ENCODE measurements at places on chromosomes 6 and 20. TPM values are rescaled to one million over a fixed set of nuclear protein-coding genes. Genes with fewer than 3 reads are reported as not detected.

The LAMP5 gene
- total RNA-seq, result 0.34 TPM

The PTCHD4 gene
- 6.1 TPM for total RNA-seq

The RAET1G gene
- not detected for total RNA-seq

The HDGFL1 gene
- not detected for total RNA-seq

The TRIM15 gene
- total RNA-seq, result not detected

The CALHM4 gene
- total RNA-seq, result not detected

The SLC22A16 gene
- not detected for total RNA-seq

The ARG1 gene
- total RNA-seq, result not detected

The PRND gene
- 0.74 TPM for total RNA-seq

The C6orf15 gene
- total RNA-seq, result not detected

The CCN6 gene
- total RNA-seq, result not detected

The DPPA5 gene
- total RNA-seq, result not detected

The GPLD1 gene
- total RNA-seq, result 0.17 TPM

The GLO1 gene
- 145 TPM for total RNA-seq

The HNF4A gene
- total RNA-seq, result not detected

The CST1 gene
- total RNA-seq, result not detected

The CYP39A1 gene
- total RNA-seq, result 3.4 TPM

The BPIFB2 gene
- total RNA-seq, result not detected

The TMC2 gene
- not detected for total RNA-seq

The ETV7 gene
- 0.09 TPM for total RNA-seq

The PBOV1 gene
- not detected for total RNA-seq

The LAMA4 gene
- total RNA-seq, result 842 TPM

The EFCAB8 gene
- total RNA-seq, result under 0.01 TPM

The GDAP1L1 gene
- not detected for total RNA-seq

The PPP1R14C gene
- total RNA-seq, result not detected

The GRIK2 gene
- total RNA-seq, result 0.34 TPM

The C6orf132 gene
- total RNA-seq, result not detected

The VIP gene
- total RNA-seq, result 0.56 TPM

The DEFB125 gene
- total RNA-seq, result not detected

The SRF gene
- 19.7 TPM for total RNA-seq

The APCDD1L gene
- total RNA-seq, result 0.17 TPM

The RIPOR3 gene
- 0.68 TPM for total RNA-seq

The C6orf163 gene
- 1.0 TPM for total RNA-seq

The ISM1 gene
- total RNA-seq, result 0.09 TPM

The ANKEF1 gene
- total RNA-seq, result 1.5 TPM

The HLA-DQA1 gene
- total RNA-seq, result not detected

The NOX3 gene
- not detected for total RNA-seq

The MOXD1 gene
- total RNA-seq, result 0.34 TPM

The CAGE1 gene
- total RNA-seq, result under 0.01 TPM

The C20orf204 gene
- 13.3 TPM for total RNA-seq

The PDE7B gene
- 58.5 TPM for total RNA-seq

The ZKSCAN4 gene
- total RNA-seq, result 5.2 TPM

The L3MBTL1 gene
- 8.2 TPM for total RNA-seq

The WFDC5 gene
- not detected for total RNA-seq

The GLYATL3 gene
- total RNA-seq, result not detected

The DEFB124 gene
- total RNA-seq, result not detected

The ZNF334 gene
- total RNA-seq, result 0.34 TPM

The CEP57L1 gene
- 17.9 TPM for total RNA-seq

The C4A gene
- 2.2 TPM for total RNA-seq

The ADGB gene
- not detected for total RNA-seq

The SLC26A8 gene
- under 0.01 TPM for total RNA-seq

The PSORS1C1 gene
- 4.7 TPM for total RNA-seq

Data from dermis blood vessel endothelial cell (primary cell).